ENCODE measurements at places on chromosomes 7 and 10.
A peak's percentile ranks its signal among the peaks of the same experiment; 100 is the strongest.

- no peaks in the 10 kb centered on the region for H3K36me3 ChIP-seq
- peaks cover 6% of the 10 kb centered on the region for H3K27me3 ChIP-seq
- H3K4me1 ChIP-seq: peaks cover 27% of the 10 kb centered on the region
Measured at GRCh38 chr10:18010050-18010449, 58.3 kb downstream of the SLC39A12 start.

- H3K4me3 ChIP-seq: no peak overlapping the region
- no peaks in the 10 kb centered on the region for H3K4me1 ChIP-seq
- no peaks in the 10 kb centered on the region for H3K36me3 ChIP-seq
- DNase-seq: no peak
- H3K27ac ChIP-seq: no peak overlapping the region
Measured at GRCh38 chr10:58488921-58489320, 23.8 kb upstream of the BICC1 start.

- H3K36me3 ChIP-seq: no peaks in the 10 kb centered on the region
- H3K4me1 ChIP-seq: no peaks in the 10 kb centered on the region
- H3K27ac ChIP-seq: no peak overlapping the region
- no peak overlapping the region for H3K4me3 ChIP-seq
Measured at GRCh38 chr7:157483971-157484410, 147.2 kb downstream of the DNAJB6 start.

GRCh38 chr7:115435178-115435577 lies 513.3 kb downstream of the MDFIC start:
- H3K36me3 ChIP-seq: no peaks in the 10 kb centered on the region
- no peak overlapping the region for H3K4me3 ChIP-seq
- no peak overlapping the region for H3K27ac ChIP-seq
- H3K27me3 ChIP-seq: no peaks in the 10 kb centered on the region
- DNase-seq: no peak

GRCh38 chr7:16657656-16658279 lies 11.8 kb downstream of the BZW2 start:
- H3K4me1 ChIP-seq: peaks cover 50% of the 10 kb centered on the region
- H3K4me3 ChIP-seq: peak overlapping the region; percentile 51
- DNase-seq: peak; percentile 39
- no peaks in the 10 kb centered on the region for H3K27me3 ChIP-seq

GRCh38 chr7:144006029-144006691 lies 6.0 kb downstream of the OR6B1 start:
- no peak overlapping the region for H3K4me3 ChIP-seq
- no peaks in the 10 kb centered on the region for H3K4me1 ChIP-seq
- peaks cover 26% of the 10 kb centered on the region for H3K36me3 ChIP-seq
- no peak overlapping the region for H3K27ac ChIP-seq

GRCh38 chr7:132309102-132309805 lies 267.0 kb downstream of the PLXNA4 start:
- no peak for DNase-seq
- H3K4me1 ChIP-seq: no peaks in the 10 kb centered on the region
- no peaks in the 10 kb centered on the region for H3K27me3 ChIP-seq
- H3K36me3 ChIP-seq: no peaks in the 10 kb centered on the region

DNA sequence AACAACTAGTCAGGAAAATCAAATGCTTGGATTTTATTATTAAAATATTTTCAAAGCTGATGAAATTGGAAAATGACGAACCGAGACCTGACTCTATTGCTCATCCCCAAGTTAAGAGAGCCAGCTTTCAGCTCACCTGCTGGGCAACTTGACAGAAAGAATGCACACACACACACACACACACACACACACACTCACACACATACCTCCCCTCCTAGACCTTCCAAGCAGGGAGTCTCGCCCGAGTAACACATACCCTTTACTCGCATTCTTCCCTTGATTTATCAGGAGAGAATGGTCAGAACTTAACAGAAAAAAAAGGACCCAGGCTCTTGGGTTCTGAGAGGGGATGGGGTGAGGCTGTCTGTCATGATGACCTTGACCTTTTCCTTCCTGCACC lies 19.1 kb downstream of the GPRIN2 start:
- H3K36me3 ChIP-seq: no peaks in the 10 kb centered on the region
- peaks cover 25% of the 10 kb centered on the region for H3K4me1 ChIP-seq
- H3K4me3 ChIP-seq: no peak overlapping the region

GRCh38 chr7:102978284-102978683 lies 65.5 kb downstream of the LRRC17 start:
- no peaks in the 10 kb centered on the region for H3K36me3 ChIP-seq
- DNase-seq: no peak
- H3K27ac ChIP-seq: 0 out of 2 replicates have a peak overlapping the region, but pooled peaks have one; percentile 22
- H3K4me3 ChIP-seq: no peak overlapping the region

GRCh38 chr7:7706556-7707172 lies 11.7 kb downstream of the RPA3 start:
- H3K4me1 ChIP-seq: peaks cover 46% of the 10 kb centered on the region
- no peaks in the 10 kb centered on the region for H3K27me3 ChIP-seq
- H3K36me3 ChIP-seq: no peaks in the 10 kb centered on the region
- no peak for DNase-seq
- no peak overlapping the region for H3K27ac ChIP-seq

DNA sequence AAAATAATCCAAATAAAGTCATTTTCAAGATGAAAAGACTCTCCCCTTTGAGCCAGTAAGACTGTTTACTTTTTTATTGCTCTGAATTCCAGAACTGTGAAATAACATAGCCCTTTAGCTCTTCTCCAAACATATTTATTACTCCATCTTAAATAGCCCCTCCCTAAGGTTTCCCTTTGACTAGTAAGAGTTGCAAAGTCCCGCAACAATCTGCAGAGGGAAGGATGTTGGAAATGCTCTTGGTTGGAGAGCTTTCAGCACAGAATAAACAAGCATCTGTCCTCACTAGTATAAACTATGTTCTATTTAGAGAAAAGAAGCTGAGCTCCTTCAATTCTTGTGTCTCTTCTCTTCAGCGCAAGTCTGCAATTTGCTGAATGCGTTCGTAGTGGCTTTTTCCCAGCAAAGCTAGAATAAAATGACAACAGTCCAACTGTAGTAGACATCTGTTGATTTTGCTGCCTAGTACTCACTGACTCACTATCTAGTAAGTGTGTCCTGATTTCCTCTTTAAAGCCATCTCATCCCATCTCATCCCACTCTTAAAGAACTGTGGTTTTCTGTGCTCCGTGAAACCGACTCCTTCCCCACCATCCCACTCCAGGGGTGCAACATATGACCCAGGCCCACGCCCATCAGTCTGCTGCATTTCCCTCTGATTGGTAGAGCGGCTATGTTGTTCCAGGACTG lies 104.0 kb downstream of the FAM107B start:
- peaks cover 11% of the 10 kb centered on the region for H3K27me3 ChIP-seq
- no peaks in the 10 kb centered on the region for H3K36me3 ChIP-seq
- peaks cover 29% of the 10 kb centered on the region for H3K4me1 ChIP-seq
- DNase-seq: no peak
- H3K4me3 ChIP-seq: no peak overlapping the region

GRCh38 chr10:101221963-101222531 lies 7.2 kb downstream of the LBX1 start:
- H3K27me3 ChIP-seq: peaks cover 98% of the 10 kb centered on the region
- H3K4me1 ChIP-seq: peaks cover 53% of the 10 kb centered on the region
- H3K27ac ChIP-seq: no peak overlapping the region
- no peak overlapping the region for H3K4me3 ChIP-seq

GRCh38 chr7:12581897-12582296 lies 11.4 kb downstream of the SCIN start:
- H3K4me1 ChIP-seq: no peaks in the 10 kb centered on the region
- no peak for DNase-seq
- no peak overlapping the region for H3K27ac ChIP-seq
- no peaks in the 10 kb centered on the region for H3K36me3 ChIP-seq
- H3K27me3 ChIP-seq: no peaks in the 10 kb centered on the region

- no peaks in the 10 kb centered on the region for H3K36me3 ChIP-seq
- peaks cover 30% of the 10 kb centered on the region for H3K4me1 ChIP-seq
- no peak for DNase-seq
Measured at GRCh38 chr7:41134300-41135255, 568.3 kb downstream of the INHBA start.

DNA sequence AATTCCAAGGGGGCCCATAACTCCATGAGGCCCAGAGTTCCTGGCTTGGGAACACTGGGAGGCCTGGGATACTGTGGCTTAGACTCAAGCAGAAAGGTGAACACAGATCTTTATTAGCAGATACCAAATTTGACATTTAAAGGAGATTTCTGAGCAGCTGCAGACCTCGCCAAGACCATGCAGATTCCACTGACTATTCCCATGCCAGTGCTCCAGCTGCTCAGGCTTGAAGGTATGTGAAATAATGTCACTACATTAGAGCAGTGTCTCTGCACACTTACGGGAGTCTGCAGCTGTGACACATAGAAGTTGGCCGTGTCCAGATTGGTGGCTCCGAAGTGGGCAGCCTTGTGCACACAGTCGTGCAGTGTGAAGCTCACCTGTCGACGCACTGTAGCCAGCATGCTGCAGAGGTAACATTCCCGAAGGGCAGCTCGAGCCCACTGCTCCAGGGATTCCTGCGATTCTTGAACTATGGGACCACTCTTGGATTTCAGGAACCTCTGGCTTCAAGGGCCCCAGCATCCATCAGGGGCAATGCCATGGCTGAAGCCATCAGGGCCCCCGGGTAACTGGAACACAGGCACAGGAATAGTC lies 46.1 kb downstream of the SEPTIN7 start:
- H3K4me3 ChIP-seq: no peak overlapping the region
- H3K27me3 ChIP-seq: no peaks in the 10 kb centered on the region
- peaks cover 6% of the 10 kb centered on the region for H3K36me3 ChIP-seq
- H3K4me1 ChIP-seq: peaks cover 14% of the 10 kb centered on the region
- no peak overlapping the region for H3K27ac ChIP-seq

- no peaks in the 10 kb centered on the region for H3K27me3 ChIP-seq
- DNase-seq: no peak
- peak overlapping the region; percentile 21 for H3K27ac ChIP-seq
Measured at GRCh38 chr7:51249187-51249945, 67.2 kb downstream of the COBL start.

GRCh38 chr10:117246997-117247671 lies 6.2 kb downstream of the SLC18A2 start:
- no peak overlapping the region for H3K4me3 ChIP-seq
- peaks cover 24% of the 10 kb centered on the region for H3K27me3 ChIP-seq
- H3K4me1 ChIP-seq: peaks cover 14% of the 10 kb centered on the region
- no peak overlapping the region for H3K27ac ChIP-seq

DNA sequence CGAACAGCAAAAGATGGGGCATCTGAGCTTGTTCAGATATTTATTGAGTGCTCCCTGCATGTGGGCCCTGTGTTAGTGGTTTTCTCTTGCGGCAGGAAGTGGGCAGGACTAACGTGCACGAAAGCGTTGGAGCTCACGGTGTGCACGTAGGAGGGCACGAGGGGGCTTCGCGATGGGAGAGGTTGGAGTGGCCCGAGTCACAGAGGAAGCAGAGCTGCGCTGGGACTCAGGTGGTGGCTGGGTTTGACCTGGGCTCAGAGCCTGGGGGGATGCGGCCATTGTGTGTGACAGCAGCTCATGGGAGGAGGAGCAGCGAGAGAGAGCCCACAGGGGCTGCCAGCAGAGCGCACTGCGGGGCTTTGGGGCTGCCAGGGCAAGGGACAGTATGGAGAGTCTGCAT lies 7.7 kb downstream of the ZSCAN25 start:
- no peaks in the 10 kb centered on the region for H3K27me3 ChIP-seq
- no peak overlapping the region for H3K27ac ChIP-seq
- peaks cover 14% of the 10 kb centered on the region for H3K4me1 ChIP-seq
- H3K36me3 ChIP-seq: peaks cover 83% of the 10 kb centered on the region
- DNase-seq: no peak

Measured in WTC11 (cell line).